ENCODE measurements at places on chromosomes 13 and 19.

DNA sequence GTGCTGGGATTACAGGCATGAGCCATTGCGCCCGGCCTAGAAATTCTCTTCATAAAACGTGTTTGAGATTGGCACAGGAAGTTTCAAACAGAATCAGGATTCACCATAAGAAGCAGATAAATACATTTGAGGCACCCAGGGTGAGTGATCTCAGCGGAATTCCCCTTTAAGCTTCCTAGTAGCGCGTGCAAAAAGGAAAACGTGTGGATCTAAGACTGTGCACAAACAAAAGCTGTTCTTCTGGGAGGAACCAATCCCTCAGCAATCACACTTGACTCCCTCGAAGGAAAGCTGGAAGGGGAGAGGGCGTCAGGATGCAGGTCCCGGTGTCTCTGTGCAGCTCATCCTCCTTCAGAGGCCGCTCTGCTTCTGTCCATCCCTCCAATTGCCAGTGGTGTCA lies 15.5 kb downstream of the MCF2L start:
- no peak for DNase-seq

DNA sequence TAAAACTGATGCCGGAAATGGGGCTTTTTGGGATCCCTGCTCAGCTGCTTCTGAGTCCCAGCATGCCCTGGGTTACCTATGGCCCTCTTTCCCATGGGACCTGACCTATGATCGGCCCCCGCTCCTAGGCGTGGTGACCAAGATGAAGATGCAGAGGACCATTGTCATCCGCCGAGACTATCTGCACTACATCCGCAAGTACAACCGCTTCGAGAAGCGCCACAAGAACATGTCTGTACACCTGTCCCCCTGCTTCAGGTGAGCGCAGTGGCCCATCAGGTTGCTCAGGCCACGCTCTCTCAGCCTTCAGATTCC lies 1.5 kb downstream of the RPS11 start:
- no peak for DNase-seq

DNA sequence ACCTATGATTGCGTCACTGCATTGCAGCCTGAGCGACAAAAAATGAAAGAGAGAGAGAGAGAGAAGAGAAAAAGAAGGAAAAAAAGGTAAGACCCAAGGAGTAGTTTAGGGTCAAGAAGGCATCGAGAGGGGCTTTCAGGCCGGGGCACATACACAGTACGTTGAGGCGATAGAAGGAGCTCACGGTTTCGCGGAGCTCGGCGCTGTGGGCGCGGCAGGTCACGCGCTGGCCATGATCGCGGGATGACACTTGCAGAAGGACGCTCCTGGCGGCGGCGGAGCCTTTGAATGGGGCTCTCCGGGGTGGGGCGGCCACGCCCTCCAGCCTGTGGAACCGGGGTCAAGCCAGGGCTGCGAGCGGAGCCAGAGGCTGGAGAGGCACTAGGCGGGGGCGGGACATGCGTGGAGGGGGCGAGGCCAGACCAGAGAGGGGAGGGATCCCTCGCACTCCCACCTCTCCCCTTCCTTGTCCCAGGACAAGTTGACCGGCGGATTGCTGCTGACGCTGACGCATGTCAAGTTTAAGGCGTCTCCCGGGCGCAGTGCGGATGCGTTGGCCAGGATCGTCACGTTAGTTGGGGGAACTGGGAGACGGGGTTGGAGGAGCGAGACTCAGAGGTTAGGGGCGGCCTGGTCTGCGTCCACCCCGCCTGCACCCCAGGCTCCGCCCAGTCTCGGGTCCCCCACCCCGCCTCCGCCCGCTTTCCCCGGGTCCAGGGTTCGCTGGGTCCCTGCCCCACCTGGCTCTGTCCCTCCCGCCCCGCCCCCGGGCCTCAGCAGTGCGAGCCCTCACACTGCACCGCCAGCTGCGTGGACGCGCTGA lies 6.9 kb downstream of the NPHS1 start:
- no peak for DNase-seq

GRCh38 chr19:23060016-23060415 lies 56.8 kb upstream of the ZNF730 start:
- DNase-seq = no peak

- DNase-seq = no peak
These were observed 122.6 kb upstream of the SLC10A2 start for GRCh38 chr13:103188713-103189326.

GRCh38 chr19:34722353-34722752 lies 11.7 kb upstream of the ZNF181 start:
- no peak for DNase-seq

DNA sequence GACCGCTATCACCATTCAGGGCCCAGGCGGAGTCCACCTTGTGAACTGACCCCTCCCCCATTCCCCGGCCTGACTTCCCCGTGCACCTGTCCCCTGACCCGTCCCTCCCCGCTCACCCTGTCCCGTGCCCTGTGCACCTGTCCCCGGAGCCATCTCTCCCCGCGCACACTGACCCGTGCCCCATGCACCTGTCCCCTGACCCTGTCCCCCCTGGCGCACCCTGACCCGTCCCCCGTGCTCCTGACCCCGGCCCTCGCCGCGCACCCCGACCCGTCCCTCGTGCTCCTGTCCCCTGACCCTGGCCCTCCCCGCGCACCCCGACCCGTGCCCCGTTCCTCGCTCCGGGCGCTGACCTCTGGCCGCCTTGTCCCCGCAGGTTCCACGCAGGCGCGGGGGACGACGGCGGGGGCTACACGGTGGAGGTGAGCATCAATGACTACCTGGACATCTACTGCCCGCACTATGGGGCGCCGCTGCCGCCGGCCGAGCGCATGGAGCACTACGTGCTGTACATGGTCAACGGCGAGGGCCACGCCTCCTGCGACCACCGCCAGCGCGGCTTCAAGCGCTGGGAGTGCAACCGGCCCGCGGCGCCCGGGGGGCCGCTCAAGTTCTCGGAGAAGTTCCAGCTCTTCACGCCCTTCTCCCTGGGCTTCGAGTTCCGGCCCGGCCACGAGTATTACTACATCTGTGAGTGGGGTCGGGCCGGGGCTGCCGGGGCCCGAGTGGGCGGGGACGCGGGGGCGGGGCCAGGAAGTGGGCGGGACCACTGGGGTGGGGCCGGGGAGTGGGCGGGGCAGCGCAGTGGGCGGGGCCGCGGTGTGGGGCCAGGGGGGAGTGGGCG lies 9.7 kb downstream of the EFNA2 start:
- no peak for DNase-seq

DNA sequence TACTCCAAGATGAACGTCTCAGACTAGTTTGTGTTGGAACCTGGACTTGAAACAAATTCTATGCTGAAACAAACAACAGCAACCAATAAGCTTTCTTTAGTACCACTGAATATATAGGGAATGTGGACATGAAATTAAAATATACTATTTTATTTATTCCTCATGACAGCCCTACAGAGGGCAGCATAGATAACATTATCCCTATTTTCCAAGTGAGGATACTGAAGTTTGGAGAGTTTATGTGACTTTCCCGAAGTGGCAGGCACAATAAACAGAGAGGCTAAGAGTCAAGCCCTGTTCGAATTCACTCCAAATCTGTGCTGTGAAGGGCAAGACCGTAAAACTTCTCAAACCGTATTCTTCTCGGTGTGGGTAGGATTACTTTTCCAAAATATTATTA lies 509.9 kb upstream of the GPC6 start:
- no peak for DNase-seq

DNA sequence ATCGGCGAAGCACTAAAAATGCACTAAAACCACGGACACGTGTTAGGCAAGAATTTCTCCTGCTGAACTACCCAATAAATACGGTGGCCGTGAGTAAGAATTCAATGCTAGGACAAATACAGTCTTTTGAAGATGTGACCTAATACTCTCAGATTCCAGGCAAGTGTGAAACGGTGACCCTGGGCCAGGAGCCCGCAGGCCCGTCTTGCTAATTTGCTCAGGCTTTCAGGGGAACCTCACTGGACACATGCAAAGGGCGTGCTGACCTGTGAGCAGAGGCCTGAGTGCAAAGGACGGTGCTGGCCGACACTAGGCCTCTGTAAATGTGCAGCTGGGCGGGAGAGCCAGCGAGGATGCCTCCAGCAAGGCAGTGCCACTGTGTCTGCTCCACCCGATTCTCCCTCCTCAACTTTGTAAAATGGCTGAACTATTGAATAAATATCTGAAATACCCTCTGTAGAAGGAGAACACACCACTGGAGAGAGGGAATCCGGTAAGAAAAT lies 70.1 kb downstream of the STK24 start:
- no peak for DNase-seq

- DNase-seq = no peak
These were observed 225.8 kb upstream of the IRS2 start for GRCh38 chr13:110012102-110012739.

DNA sequence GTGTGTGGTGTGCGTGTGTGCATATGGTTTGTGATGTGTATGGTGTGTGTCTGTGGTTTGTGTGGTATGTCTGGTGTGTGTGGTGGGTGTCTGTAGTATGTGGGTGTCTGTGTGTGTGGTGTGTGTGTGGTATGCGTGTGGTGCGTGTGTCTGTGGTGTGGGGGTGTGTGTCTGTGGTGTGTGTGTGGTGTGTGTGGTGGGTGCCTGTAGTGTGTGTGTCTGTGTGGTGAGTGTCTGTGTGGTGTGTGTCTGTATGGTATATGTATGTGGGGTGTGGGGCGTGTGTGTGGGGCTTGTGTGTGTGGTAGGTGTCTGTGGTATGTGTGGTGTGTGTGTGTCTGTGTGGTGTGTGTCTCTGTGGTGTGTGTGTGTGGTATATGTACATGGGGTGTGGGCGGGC lies 300.7 kb downstream of the TEX29 start:
- no peak for DNase-seq

DNA sequence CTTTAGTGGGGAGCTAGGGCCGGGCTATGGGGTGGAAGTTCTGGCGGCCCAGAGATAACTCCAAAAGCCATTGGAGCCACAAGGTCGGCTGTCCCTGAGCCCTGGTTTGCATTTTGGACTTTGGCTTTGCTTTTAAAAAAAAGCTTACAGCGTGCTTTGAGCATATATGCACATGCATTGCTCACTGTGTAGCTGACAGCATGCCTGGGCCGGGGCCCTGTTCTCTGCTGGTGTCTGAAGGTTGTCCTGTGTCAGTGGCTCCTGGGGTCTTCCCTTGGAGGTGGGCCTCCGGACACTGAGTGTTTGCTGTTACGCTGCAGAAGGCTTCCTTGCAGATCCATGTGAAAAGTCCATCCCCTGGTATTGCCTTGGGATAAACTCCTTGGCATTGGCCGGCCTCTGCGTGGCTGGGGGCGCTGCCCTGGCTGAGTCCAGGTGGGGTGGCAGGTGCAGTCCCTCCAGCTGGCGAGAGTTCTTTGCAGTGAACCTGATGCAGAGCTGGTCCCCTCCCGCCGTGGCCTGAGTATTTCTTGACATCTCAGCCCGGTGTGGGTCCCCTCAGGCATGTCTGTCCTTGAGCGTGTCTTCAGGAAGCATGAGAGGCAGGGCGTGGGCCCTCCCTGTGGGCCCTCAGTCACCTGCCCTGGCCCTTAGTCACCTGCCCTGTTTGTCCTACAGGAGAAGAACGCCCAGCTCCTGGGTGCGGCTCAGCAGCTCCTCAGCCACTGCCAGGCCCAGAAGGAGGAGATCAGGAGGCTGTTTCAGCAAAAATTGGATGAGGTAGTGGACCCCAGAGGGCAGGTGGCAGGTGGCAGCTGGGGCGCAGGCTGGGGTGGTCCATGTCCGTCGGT lies 23.0 kb downstream of the PLEKHJ1 start:
- DNase-seq = no peak

DNA sequence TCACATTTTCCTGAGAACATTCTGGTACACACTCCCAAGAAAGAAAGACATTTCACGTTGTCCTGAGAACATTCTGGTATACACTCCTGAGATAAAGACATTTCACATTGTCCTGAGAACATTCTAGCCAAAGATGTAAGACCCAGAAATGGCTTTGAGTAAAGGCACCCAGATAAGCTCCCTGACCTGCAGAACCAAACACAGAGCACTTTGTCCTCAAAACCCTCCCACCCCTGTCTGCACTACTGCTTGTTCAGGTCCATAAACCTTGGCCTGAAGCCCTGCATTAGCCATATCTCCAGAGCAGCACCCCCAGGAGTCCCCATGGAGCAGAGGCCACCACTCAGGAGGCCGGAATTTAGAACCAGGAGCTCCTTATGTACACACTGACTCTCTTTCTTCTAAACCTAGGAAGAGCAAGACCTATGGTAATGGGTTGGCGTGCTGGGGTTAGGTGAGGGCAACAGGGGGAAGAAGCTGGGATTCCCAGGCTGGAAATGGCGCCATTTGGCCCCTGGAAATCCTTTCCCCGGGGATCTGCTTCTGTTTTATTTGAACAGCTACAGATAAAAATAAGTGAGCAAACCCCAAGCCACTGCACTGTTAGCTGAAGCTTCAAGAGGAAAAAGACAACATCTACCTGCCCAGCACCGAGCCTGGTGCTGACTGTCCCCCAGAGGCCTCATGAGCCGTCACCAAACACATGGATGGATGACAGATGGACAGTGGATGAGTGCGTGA lies 13.7 kb downstream of the GAS6 start:
- DNase-seq = no peak

- no peak for DNase-seq
These were observed 16.0 kb downstream of the MAG start for GRCh38 chr19:35307931-35308330.

- DNase-seq = no peak
These were observed 3.7 kb upstream of the ARHGEF7 start for GRCh38 chr13:111111376-111111937.

- no peak for DNase-seq
These were observed 7.9 kb downstream of the ITPKC start for GRCh38 chr19:40724855-40725254.

- no peak for DNase-seq
These were observed 81.0 kb upstream of the UBAC2 start for GRCh38 chr13:99119656-99120055.

Data from activated naive CD4-positive, alpha-beta T cell (primary cell).